ENCODE measurements at places on chromosomes 1 and 21. TPM values are rescaled to one million over a fixed set of nuclear protein-coding genes. Genes with fewer than 3 reads are reported as not detected.

DNA sequence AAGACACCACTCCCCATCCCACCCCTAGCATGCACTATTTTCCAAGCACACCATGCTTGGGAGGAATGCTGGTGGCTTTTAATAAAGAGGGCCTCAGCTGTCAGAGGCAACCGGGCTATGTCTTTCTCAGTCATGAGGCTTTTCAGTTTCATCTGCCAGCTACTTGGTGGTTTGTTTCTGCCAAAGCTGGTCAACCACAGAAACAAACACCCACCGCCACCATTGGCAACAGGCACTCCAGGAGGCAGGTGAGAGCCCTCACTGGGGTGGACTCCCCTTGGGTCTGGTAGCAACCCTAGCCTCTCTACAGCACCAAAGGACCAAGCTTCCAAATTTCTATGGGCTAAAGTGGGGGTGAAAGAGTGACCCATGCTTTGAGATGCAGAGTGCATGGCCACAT is 54.3 kb upstream of the CD1D start:
- no peaks in the 10 kb centered on the region for H3K36me3 ChIP-seq
- peaks cover 16% of the 10 kb centered on the region for H3K27me3 ChIP-seq
- H3K27ac ChIP-seq: no peak overlapping the region

Gene CD160
- total RNA-seq: 2.4 TPM

Gene NUDT17
- total RNA-seq: 2.2 TPM

Gene JAM2
- 0.05 TPM for total RNA-seq

Gene ADGRB2
- 0.05 TPM for total RNA-seq

Data from activated CD8-positive, alpha-beta T cell treated with anti-CD3 and anti-CD28 coated beads, Interleukin-2, amount 10 ng/mL, durations not matched to agents 7 days and 5 days (primary cell).